Fibroblast of skin of abdomen (primary cell): ENCODE measurements at places on chromosomes 1 and 21.

- peak; percentile 71 for DNase-seq
Measured at GRCh38 chr1:199404976-199405375, 622.5 kb upstream of the NR5A2 start.

DNA sequence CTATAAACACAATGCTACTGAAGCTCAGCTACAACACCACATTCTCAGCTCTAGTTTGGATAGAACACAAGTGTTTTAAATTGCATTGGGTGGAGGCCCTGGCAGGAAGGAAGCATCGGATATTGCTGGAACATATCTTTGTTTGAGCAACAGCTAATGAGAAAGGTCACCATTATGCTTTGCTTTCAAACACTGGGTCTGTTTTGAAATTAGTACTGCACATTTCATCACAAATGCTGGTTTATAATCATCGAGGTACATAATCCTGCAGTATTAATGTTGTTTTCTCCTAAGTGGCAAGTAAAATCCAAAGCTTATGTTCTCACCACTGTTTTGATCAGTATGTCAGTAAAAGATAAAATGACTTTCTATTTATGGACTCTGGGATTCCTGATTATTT lies 61.5 kb upstream of the ARHGAP29 start:
- DNase-seq, result no peak

DNA sequence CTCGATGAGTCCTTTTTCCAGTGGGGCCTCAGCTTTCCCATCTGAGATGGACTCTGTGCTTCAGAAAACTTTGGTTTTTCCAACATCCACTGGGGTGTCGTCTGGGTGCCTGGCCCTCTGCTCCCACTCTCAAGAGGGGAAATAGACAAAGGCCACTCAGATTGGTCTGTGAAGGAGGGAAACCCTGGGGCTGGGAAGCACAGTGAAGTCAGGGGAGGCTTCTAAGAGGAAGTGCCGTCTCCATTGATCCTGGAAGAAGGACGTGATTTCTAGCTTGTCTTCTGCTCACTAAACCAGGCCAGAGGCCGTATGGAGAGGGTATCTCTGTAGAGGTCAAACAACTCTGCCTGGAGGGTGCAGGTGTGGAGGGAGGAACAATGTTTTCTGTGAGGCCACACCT lies 5.2 kb downstream of the KNCN start:
- DNase-seq, result no peak

GRCh38 chr1:233360525-233361102 lies 33.1 kb downstream of the MAP3K21 start:
- DNase-seq, result no peak

DNA sequence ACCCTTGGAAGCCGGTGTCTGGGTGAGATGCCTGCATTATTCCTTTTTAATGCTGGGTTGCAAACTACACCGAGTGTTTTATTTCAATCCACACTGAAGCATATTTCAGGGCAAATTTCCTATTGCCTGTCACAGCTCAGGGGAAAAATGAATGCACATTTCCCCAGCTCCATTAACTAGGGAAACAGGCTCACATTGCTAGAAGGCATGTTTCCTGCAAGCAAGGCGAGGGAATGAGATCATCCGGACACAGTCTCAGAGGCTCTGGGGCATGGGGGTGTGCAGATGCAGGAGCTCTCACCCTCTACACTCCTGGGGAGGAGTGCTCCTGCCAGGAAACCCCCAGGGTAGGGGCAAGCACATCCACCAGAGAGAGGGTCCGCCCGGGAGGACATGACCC lies 24.6 kb downstream of the SYT2 start:
- DNase-seq, result no peak
